ENCODE measurements at places on chromosomes 12 and 14. TPM values are rescaled to one million over a fixed set of nuclear protein-coding genes. Genes with fewer than 3 reads are reported as not detected.

DNA sequence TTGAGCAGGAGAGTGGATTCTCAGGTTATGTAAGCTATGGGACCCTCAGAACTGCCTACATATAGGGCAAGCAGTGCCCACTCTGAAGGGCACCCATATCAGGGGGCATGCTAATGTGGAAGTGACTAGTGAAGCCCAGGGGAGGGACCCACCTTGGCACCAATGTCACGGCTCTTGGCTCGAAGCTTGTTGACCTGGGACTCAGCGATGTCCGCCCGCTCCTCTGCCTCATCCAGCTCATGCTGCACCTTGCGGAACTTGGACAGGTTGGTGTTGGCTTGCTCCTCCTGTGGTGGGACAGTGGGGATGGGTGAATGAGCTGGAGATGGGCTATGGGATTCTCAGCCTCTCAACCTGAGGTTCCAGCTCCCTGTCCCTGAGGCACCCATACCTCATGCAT, 5.4 kb downstream of the CMTM5 start:
- DNase-seq = no peak

- DNase-seq = no peak
These were observed 5.2 kb upstream of the SLC8B1 start for GRCh38 chr12:113340061-113340460.

TMEM52B gene
- polyA plus RNA-seq = 134 TPM

- DNase-seq = no peak
These were observed 84.1 kb downstream of the BCL11B start for GRCh38 chr14:99187858-99188257.

ANO2 gene
- 3.5 TPM for polyA plus RNA-seq

PTPN21 gene
- polyA plus RNA-seq = 40.2 TPM

CCDC91 gene
- 25.5 TPM for polyA plus RNA-seq

ATL1 gene
- 8.5 TPM for polyA plus RNA-seq

CCER1 gene
- polyA plus RNA-seq = not detected

DNA sequence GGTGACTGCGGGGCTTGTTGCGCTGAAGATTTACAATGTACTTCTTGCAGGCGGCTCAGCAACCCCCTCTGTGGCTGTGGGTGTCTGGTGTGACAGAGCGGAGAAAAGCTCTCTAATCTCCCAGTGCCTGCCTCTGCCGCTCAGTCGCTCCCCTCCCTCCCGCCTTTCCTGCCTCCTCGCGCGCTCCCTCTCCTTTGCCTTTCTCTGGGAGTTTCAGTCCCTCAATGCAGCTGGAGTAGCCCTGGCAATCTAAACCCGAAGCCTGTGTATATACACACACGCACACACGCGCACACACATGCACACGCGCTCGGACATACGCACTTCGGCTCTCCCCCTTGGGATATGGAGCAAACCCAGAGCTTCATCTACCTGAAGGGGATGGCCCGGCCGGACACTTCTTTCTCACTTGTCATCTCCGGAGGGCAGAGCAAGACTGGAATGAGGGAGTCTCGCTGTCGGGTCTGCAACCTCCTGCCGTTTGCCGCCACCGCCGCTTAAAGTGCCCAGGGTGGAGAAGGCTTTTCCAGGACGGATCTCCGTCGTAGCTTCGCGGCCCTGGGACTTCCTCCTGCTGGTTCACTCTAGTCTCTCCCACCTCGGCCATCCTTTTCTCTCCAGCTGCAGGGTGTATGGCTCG, 599 bp upstream of the TRHDE start:
- no peak for DNase-seq

HSP90B1 gene
- polyA plus RNA-seq = 873 TPM

TAS2R7 gene
- polyA plus RNA-seq = not detected

DBX2 gene
- polyA plus RNA-seq = 0.06 TPM

DNA sequence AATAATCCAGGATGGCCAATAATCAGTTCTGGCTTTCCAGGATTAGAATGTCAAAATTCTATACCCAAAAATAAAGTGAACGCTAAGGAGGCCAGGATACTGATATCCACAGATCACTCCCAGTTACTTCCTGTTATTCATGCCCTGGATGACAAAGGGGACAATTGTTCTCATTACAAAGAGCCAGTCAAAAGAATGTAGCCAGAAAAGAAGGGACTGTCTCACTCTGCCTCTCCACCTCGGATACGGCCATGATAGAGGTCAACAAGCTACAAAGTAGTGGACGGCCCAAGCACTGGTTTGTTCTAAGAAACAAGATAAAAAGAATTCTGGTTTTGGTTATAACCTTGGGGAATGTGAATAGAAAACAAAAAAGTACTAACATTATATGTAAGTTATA, 116.1 kb upstream of the ATF7IP start:
- no peak for DNase-seq

GRCh38 chr12:4908684-4909409, 858 bp upstream of the KCNA1 start:
- DNase-seq = no peak

DNA sequence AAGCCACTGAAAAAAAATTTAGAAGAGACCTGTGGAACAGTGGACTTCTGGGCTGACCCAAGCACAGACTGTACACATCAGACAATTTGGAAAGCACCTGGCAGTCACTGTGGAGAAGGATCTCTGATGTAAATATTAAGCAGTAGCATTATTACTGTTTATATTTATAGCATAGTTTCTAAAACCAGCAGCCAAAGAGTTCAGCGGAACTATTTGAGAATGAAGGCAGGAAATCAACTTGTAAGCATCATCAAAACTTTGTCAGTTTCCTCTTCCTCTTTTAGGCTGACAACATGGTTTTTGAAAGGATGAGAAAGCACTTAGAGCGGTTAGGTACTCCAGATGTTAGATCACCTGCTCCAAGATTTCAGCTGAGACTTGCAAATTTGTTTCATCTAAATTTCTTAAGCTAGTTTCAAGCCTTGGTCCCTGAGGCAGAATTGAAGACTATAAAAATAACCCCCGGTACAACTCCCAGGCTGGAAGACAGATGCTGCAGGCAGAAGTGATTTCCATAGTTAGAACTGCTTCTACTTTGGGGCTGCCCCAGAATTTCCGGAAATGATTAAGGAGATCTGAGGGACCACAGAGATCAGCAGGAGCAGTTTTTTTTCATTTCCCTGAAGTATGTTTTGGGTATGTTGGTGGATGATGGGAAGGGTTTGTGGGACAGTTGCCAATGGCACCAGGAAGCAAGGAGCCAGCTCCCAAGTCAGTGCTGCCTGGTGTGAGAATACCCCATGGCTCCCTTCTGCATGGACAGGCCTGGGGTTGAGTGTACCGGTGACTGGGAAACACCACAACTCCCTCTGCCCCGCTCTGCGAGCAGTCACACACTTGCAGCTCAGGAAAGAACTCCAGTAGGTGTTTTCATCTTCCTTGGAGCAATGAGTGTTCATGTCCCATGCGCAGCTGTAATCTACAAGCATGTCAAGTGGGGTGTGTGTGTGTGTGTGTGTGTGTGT, 354.5 kb downstream of the NUAK1 start:
- no peak for DNase-seq

GRCh38 chr12:107145397-107145796, 52.0 kb upstream of the CRY1 start:
- no peak for DNase-seq

- DNase-seq = peak; percentile 64
These were observed at the start of gene PTPN21 for GRCh38 chr14:88554457-88555286. TSS of gene PTPN21 (minus strand) at chr14:88555007. CDS start at chr14:88550417, 4,590 bp downstream.

GZMH gene
- polyA plus RNA-seq = not detected

FERMT2 gene
- 147 TPM for polyA plus RNA-seq
